ENCODE measurements at places on chromosomes 11 and 22. TPM values are rescaled to one million over a fixed set of nuclear protein-coding genes. Genes with fewer than 3 reads are reported as not detected.

DNA sequence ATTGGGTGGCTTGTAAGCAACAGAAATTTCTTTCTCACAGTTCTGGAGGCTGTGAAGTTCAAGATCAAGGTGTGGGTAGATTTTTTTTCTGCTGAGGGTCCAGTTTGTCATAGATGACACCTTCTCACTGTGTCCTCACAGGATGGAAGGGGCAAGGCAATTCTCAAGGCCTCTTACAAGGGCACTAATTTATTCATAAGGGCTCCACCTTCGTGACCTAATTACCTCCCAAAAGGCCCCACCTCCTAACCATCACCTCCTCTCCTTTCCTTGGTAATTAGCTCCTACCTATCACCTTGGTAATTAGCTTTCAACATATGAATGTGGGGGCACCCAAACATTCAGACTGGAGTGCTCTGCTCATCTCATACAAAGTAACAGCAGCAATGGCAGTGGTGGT lies 92.3 kb upstream of the CD44 start:
- no peak for DNase-seq

DNA sequence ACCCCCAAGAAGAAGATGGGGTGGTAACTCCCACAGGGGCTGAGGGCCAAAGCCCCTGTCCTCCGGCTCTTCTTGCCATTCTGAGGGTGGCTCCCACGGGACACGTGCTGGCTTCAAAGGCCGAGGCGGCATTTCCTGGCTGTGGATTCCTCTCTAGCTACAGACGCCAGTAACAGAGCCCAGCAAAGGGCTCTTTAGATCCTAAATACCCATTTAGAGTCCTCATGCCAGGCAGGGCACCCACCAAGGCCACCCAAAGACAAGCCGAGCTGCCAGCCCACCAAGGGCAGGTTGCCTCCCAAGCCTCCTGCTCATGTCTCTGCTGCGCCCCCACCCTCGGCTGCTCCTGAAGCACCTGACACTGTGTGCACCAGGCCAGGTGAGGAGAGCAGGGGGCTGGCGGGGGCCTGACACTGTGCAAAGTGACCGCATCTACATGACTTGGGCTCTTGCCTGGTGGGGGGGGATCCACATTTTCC lies 5.7 kb downstream of the LRFN4 start:
- no peak for DNase-seq

DNA sequence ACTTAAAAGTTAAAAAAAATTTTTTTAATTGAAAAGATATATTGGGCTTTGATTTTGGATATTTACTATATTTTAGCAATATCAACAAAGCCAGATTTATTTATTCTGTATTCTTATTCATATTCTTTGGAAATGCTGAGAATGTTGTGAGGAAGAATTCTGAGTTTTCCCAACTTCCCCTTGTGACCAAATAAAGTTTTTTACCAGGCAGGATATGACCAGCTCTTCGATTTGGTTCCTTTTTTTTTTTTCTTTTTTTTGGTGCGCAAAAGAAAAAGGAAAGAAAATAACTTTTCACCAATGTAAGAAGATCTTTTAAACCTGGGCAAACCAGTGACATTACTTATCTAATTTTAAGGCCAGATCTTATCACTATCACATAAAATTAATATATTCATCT lies 12.9 kb downstream of the TCP11L1 start:
- no peak for DNase-seq

- peak; percentile 98 for DNase-seq
Observed at GRCh38 chr11:86551288-86552092, 120.9 kb downstream of the ME3 start.

SCARF2 gene
- 17.3 TPM for total RNA-seq

GRCh38 chr22:38699784-38700183 lies 959 bp downstream of the JOSD1 start:
- peak; percentile 42 for DNase-seq

KRTAP5-7 gene
- total RNA-seq = not detected

GDPD5 gene
- 9.4 TPM for total RNA-seq

GRCh38 chr11:45795379-45795778 lies 9.6 kb upstream of the SLC35C1 start:
- no peak for DNase-seq

CCDC88B gene
- 1.6 TPM for total RNA-seq

DNA sequence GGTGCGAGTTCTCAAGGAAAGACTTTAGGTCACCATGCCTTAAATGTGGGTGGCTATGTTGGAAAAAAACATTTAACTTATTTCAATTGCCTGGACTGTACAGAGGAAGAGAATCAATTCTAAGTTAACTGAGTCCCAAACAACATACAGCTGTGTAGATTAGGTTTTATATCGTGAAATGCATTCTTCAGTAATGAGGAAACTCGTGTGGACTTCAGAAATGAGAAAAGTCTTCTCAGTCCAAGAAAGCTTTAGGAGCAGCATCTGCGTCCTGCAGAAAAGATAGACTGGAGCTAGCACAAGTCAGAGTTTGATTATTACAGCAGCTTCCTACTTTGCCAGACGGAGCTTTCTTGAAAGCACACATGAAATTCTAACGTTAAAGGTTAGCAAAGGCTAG lies 673.0 kb downstream of the OPCML start:
- DNase-seq = no peak

ST14 gene
- total RNA-seq = 1.4 TPM

GDPD4 gene
- total RNA-seq = not detected

PRR33 gene
- total RNA-seq = not detected

DNA sequence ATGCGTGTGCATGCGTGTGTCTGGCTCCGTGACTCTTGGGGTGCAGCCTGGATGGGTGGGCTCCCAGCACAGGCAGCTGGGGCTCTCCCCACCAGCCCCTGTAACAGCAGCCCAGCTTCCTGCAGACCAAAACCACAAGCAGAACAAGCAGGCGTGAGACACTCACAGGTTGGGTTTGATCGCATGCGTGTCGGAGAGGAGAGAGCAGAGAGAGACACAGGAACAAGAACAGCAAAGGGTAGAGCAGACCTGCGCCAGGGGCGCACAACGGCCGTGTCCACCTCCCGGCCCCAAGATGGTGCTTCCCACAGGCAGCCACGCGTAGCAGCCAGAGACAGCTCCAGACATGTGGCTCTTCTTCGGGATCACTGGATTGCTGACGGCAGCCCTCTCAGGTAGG lies at the start of gene CD6:
TSS of gene CD6 (plus strand) at position 161 of the 400 bp plus-strand sequence. CDS start at position 347, 186 bp downstream.
- DNase-seq = no peak

LDLRAD3 gene
- 14.9 TPM for total RNA-seq

TP53AIP1 gene
- total RNA-seq = not detected

Measured in astrocyte (in vitro differentiated cells and primary cell).